ENCODE measurements at places on chromosomes 4 and X.

- no peak for DNase-seq
These were observed 8.8 kb downstream of the MTM1 start for GRCh38 chrX:150577174-150577573.

GRCh38 chrX:87702795-87703194 lies 185.2 kb downstream of the KLHL4 start:
- DNase-seq: no peak

DNA sequence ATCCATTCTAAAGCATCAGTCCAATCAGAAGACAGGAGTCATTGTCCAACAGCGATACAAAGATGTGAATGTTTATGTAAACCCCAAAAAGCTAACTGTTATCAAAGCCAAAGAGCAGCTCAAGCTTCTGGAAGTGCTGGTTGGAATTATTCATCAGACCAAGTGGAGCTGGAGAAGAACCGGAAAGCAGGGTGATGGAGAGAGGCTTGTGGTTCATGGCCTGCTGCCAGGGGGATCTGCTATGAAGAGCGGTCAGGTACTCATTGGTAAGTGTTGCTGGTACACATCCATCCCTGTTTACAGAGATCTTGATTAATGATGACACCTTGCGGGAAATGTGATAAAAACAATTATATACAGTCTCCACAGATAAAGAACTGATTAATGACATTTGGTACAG lies 11.0 kb downstream of the INTU start:
- DNase-seq: no peak

- DNase-seq: no peak
These were observed 95.9 kb downstream of the HS6ST2 start for GRCh38 chrX:132862562-132862961.

GRCh38 chr4:169250796-169251195 lies 20.0 kb downstream of the SH3RF1 start:
- DNase-seq: no peak

DNA sequence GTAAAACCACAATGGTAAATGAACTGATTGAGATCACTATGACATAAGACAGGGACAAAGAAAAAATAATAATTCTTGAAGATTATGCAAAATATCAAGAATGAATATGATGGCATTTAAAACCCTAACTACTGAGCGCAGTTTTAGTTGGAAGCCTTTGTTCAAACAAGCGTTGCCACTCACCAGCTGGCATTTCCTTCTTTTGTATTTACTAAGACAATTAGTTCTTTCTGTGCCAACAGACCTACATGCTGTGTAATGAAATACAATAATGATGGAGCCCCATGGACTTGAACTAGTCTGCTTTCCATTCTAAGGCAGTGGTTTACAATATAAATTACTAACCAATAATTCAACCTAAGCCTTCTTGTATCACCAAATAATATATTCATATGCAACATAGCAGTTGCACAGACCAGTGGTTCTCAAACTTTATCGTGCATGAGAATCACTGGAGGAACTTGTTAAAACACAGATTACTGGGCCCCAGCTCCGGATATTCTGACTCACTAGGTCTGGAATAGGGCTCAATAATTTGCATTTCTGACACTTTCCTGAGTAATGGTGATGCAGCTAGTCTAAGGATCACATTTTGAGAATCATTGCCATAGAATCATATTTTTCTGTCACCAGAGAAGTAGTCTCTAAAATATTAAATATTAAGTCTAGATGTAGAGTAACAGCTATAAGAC lies 196.4 kb upstream of the MAGEB18 start:
- no peak for DNase-seq

- no peak for DNase-seq
These were observed 45.3 kb downstream of the HMGB2 start for GRCh38 chr4:173288698-173289352.

GRCh38 chr4:39054497-39054896 lies 7.5 kb upstream of the KLHL5 start:
- no peak for DNase-seq

- no peak for DNase-seq
These were observed 19.6 kb upstream of the TET2 start for GRCh38 chr4:105127170-105127445.

DNA sequence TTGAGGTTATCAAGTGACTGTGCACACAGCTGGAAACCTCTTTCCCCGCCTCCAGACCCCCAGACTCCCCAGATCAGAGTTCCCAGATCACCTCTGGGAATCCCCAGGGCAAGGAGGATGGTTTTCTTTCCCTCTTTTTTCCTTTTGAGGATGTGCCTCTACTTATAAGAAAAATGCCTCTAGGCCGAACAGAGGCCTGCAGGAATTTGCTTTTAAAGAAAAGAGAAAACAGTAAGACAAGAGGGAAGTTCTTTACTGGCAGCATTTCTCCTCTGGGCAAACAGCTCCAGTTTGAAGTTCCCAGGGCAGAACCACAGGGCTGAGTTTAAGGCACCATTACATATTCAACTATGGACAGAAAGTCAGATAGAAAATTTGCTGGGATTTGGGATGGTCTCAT lies 837.9 kb upstream of the LCORL start:
- no peak for DNase-seq

Data from effector memory CD4-positive, alpha-beta T cell (primary cell).